Heart right ventricle (tissue), 16 donors: ENCODE measurements at places on chromosomes 6 and 20. TPM values are rescaled to one million over a fixed set of nuclear protein-coding genes. Genes with fewer than 3 reads are reported as not detected.

The PDSS2 gene
- 5.5 TPM for polyA plus RNA-seq

The SLC16A10 gene
- polyA plus RNA-seq = 2.5 TPM

- no peaks in the 10 kb centered on the region for H3K4me1 ChIP-seq
- no peaks in the 10 kb centered on the region for H3K36me3 ChIP-seq
- H3K27me3 ChIP-seq = peaks cover 6% of the 10 kb centered on the region
- H3K4me3 ChIP-seq = no peak overlapping the region
Observed at GRCh38 chr6:137452333-137452894, 41.8 kb downstream of the OLIG3 start.

The RFX6 gene
- not detected for polyA plus RNA-seq

DNA sequence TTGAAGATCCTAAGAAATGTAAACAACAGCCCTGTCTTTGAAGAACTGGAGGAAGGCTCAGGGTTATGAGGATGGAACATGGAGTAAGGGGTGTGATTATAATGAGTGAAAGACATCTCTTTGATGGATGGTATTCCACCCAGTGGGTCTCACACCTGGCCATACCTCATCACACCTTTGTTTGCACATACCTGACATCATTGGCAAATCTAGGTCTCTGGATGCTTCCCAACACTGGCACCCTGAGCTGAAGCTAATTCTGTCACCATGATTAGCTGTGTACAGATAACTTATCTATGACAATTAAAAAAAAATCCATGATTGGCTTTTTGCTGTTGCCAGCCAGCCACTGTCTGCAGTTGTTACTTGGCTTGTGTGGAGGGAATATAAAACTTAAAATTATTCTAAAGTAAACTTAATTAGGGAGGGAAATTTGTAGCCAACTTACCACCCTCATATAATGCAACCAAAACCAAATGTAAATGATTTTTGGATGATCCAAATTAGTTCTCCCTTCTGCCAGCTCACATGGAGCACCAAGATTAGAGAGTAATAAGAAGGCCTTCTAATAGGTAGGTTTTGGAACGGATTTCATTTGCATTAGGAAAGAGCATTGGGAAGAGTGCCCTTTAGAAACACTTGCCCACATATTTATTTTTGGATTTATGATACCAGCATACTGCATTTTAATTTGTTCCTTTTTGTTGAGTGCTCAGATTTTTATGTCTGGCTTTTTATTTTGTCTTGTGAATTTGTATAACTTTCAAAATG lies 249.5 kb downstream of the SOX4 start:
- no peaks in the 10 kb centered on the region for H3K27me3 ChIP-seq
- DNase-seq = no peak
- peaks cover 15% of the 10 kb centered on the region for H3K4me1 ChIP-seq
- H3K27ac ChIP-seq = peak overlapping the region; percentile 64
- no peaks in the 10 kb centered on the region for H3K36me3 ChIP-seq
- H3K4me3 ChIP-seq = no peak overlapping the region

The ZNF165 gene
- polyA plus RNA-seq = 0.49 TPM

The CLIC5 gene
- polyA plus RNA-seq = 28.1 TPM

DNA sequence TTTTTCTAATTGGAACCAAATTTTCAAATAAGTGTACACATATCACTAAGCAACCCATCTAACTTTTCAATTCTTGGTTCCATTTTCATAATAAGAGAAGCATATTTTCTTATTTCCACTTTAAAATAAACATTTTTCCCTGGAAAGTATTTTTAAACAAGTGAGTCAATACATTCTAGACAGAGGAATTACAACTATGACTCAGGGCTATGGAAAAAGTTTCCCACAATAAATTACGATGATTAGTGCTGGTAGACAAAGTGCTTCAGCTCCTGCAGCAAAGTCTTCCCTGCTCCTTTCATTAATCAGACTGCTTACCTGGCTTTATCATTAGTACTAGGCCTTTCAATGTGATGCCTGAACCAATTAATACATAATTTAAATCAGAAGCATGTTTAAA lies 322.5 kb downstream of the HACE1 start:
- no peaks in the 10 kb centered on the region for H3K4me1 ChIP-seq
- H3K27me3 ChIP-seq = no peaks in the 10 kb centered on the region
- H3K27ac ChIP-seq = no peak overlapping the region
- no peak for DNase-seq
- H3K4me3 ChIP-seq = no peak overlapping the region

DNA sequence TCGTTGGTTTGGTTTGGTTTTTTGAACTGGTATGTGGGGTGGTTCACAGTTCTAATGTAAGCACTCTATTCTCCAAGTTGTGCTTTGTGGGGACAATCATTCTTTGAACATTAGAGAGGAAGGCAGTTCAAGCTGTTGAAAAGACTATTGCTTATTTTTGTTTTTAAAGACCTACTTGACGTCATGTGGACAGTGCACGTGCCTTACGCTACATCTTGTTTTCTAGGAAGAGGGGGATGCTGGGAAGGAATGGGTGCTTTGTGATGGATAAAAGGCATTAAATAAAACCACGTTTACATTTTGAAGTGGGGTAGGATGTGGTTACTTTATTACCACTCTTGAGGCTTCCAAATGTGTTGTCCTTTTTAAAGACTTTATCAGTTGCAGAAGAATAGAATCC lies 168.0 kb downstream of the ZMYND8 start:
- no peaks in the 10 kb centered on the region for H3K36me3 ChIP-seq
- H3K27me3 ChIP-seq = peaks cover 3% of the 10 kb centered on the region
- no peak overlapping the region for H3K27ac ChIP-seq
- no peak overlapping the region for H3K4me3 ChIP-seq
- DNase-seq = no peak

GRCh38 chr6:118240878-118241528 lies 307.1 kb upstream of the PLN start:
- H3K27me3 ChIP-seq = no peaks in the 10 kb centered on the region
- H3K4me1 ChIP-seq = no peaks in the 10 kb centered on the region
- H3K27ac ChIP-seq = no peak overlapping the region
- no peaks in the 10 kb centered on the region for H3K36me3 ChIP-seq

The HLA-G gene
- polyA plus RNA-seq = 0.13 TPM

- no peak for DNase-seq
- H3K27me3 ChIP-seq = peaks cover 62% of the 10 kb centered on the region
- H3K4me3 ChIP-seq = peak overlapping the region; percentile 41
- H3K27ac ChIP-seq = no peak overlapping the region
Observed at GRCh38 chr6:28657769-28658465, 132.2 kb downstream of the GPX5 start.

The LBP gene
- 1.3 TPM for polyA plus RNA-seq

- no peaks in the 10 kb centered on the region for H3K27me3 ChIP-seq
- H3K27ac ChIP-seq = no peak overlapping the region
- no peak for DNase-seq
Observed at GRCh38 chr6:51269876-51270275, 451.2 kb downstream of the TFAP2B start.

The TBXT gene
- not detected for polyA plus RNA-seq

DNA sequence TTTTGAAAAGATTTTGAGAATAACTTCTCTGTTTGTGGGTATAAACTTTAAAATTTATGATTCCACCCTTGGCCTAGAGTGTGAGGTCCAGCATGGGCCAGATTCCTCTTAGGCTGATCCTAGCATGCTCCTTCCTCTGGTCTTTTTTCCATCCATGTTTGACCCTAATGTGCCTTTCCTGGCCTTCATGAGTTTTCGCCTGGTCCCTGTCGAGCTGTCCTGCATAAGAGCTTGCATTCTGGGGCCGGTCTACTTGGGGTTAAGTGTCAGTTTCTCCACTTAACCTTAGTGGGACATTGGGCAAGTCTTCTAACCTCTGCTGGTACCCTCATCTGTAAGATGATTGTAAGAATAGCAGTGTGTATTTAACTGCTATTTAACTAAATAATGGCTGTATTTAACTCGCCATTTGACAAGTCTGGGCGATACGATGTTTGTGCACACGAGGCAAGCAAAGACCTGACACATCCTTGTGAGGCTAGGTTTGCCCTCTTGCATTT lies 40.7 kb upstream of the TAGAP start:
- DNase-seq = no peak
- no peaks in the 10 kb centered on the region for H3K36me3 ChIP-seq
- H3K27me3 ChIP-seq = no peaks in the 10 kb centered on the region
- no peaks in the 10 kb centered on the region for H3K4me1 ChIP-seq
- H3K4me3 ChIP-seq = no peak overlapping the region

DNA sequence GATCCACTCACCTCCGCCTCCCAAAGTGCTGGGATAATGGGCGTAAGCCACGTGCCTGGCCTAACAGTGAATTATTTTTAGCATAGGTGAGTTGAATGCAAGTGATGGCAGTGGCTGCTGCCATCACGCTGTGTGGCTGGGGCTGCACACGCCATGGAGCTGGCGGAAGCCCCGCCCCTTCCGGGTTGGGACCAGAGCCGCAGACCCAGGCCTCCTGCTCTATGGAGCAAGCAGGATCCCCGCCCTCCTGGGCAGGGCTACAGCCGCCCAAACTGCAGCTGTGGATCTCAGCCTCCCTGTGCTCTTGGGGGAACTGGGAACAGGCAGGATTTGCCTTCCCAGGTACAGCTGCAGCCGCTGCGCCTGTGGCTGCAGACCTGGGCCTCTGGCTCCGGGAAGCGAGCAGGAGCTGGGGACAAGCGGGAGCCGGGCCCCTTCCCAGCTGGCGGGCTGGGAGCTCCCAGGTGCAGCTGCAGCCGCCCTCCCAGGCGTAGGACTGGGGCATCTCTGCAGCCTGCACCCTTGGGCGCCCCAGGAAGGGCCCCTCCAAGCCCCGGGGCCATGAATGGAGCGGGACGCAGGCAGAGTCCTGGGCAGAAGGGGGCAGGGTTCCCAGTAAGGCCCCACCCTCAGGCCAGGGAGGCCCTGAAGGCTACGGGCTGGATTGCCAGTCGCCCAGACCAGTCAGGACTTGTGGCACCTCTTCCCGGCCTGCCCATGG lies 30.9 kb upstream of the SLA2 start:
- no peak for DNase-seq
- peaks cover 17% of the 10 kb centered on the region for H3K36me3 ChIP-seq
- no peaks in the 10 kb centered on the region for H3K27me3 ChIP-seq
- H3K4me1 ChIP-seq = no peaks in the 10 kb centered on the region
- no peak overlapping the region for H3K4me3 ChIP-seq
- no peak overlapping the region for H3K27ac ChIP-seq
